ENCODE measurements at places on chromosomes 7 and 10.

DNA sequence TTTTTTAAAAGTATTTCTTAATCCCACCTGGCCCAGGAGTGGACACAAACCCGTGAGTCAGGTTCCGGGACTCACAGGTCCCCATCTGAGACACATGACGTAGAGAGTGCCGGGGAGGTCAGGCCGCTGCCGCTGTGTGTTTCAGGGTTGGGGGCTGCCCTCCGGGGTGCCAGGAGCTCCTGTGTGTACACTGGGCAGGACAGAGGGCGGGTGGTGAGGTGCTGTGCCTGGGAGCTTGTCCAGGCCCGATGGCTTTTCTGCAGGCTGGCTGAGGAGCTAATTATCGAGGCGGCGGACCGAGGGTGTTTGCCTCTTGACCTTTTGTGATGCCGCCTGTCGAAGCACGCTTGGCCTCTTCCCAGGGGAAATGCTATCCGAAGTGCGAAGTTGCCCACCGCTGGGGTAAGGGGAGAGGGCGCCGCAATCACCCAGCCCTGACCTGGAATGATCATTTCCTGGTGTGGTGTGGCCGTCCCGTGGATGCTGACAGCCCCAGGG is 42.1 kb downstream of the FOXL3 start:
- no peak for DNase-seq

DNA sequence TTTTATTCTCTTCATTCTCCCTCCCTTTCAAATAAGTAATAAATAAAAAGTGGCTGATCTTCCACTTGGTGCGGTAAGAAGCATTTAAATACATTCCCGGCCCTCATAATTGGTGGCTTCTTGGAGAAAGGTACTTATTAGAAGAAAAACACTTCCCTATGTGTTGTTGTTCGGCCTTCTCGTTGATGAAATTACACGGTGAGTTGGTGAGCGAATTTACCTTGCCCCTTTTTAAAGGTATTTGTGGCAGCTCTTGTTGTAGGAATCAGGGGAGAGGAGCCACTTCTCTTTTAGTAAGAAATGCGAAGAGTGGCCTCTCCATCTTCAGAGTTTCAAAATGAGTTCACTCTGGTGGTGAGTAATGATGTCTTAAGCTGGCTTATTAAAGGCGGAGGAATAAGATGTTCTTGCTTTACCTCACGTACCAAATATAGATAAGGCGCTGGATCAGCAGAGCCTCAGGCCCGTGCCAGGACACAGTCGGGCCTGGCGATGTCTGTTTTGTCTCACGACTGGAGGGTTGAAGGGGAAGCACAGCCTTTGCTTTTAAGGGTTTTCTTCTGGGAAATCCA is 135.9 kb downstream of the CUX1 start:
- DNase-seq: peak; percentile 71

- no peak for DNase-seq
Measured at GRCh38 chr10:103885617-103886016, 30.2 kb upstream of the SH3PXD2A start.

- no peak for DNase-seq
Measured at GRCh38 chr10:117168729-117169128, 28.6 kb upstream of the KCNK18 start.

DNA sequence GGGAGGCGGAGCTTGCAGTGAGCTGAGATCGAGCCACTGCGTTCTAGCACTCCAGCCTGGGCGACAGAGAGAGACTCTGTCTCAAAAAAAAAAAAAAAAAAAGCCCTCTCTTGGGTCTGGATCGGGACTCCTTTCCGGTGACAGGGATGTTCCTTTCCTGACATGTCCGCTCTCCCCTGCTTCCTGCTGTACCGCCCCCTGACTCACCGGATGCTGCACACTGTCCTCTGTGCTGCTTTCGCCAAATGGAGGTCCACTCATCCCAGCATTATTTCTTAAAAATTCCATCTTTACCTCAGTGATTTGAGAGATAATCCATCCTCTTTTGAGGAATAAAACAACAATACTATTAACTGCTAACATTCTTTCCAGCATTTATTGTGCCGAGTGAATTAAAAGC is 113.8 kb upstream of the EEPD1 start:
- no peak for DNase-seq

DNA sequence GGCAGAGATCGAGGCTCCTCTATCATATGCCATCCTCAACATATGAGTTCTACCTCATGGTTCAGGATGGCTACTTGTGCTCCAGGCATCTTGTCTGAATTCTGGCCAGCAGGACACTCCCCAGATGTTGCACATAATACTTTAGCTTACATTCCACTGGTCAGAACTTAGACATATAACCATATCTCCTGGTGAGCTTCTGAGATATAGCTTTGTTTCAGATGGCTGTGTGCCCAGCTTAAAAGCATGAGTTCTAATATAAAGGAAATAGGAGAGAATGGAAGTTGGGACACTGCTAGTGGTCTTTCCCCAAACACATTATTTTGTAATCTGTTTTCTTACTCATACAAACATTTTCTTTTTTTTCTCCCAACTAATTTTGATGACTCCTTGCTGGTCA is 50.8 kb upstream of the IFRD1 start:
- no peak for DNase-seq

GRCh38 chr10:74333174-74333573 is 182.2 kb downstream of the ADK start:
- no peak for DNase-seq

DNA sequence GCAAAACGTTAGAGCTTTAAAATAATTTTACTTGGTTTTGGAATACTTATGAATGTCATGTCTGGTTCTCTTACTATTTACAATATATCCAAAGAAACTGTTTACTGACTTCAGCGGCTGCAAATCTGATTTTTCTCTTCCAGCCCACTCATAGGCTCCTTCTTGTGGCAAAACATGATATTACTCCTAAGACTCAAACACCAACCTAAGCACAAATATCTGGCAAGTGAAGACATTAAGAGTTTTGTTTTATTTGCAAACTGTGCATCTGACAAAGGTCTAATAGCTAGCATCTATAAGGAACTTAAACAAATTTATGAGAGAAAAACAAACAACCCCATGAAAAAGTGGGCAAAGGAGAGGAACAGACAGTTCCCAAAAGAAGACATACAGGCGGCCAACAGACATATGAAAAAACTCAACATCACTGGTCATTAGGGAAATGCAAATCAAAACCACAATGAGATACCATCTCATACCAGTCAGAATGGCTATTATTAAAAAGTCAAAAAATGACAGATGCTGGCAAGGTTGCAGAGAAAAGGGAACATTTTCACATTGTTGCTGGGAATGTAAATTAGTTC is 20.3 kb upstream of the GJC3 start:
- no peak for DNase-seq

DNA sequence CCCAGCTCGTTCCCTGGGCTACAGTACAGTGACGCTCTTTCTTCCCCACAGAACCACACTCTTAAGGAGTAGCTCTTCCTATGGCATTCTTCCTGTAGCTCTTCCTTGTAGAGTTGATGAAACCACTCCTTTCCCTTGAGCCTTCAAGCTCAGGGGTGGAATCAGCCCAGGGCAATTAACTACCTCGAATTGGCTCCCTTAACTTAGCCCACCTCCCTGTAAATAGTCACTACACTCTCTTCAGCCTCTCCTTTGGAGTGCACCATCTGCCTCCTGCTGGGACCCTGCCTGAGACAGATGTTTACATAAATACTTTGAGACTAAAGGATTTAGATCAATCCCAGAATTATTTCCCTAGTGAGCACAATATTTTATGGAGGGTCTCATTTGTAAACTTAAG is 537.8 kb upstream of the AUTS2 start:
- DNase-seq: no peak

DNA sequence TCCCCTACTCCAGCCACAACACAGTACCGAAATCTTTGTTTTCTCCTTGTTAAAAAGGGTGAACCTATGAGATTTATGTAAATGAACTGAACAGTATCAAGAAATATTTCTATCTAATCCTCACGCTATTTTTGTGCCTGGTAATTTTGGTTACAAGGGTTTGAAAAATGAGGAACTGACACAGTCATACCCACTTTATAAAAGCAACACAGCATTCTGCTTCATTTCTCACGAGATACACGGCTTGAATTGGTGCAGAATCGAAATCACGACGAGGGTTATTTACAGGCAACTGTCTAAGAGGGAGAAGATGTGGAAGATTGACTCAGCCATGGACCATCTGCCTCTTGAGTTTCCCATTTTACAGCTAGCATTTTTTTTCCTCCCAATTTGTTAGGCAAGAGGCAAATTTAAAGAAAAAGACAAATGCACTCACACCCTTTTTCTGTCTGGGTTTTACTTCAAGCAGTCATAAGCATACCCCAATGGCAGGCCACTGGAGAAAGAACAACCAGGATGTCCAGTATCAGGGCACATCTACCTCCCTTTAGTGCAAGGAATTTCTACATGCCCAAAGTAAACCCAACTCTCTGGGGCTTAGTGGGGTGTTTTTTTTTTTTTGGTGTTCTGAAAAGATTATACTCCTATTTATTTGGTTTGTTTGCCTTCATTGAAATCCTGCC is 108.1 kb downstream of the ITGB8 start:
- DNase-seq: no peak

GRCh38 chr10:28920091-28920490 is 242.8 kb downstream of the BAMBI start:
- DNase-seq: no peak

GRCh38 chr10:30736685-30737232 is 107.2 kb upstream of the LYZL2 start:
- peak; percentile 96 for DNase-seq

DNA sequence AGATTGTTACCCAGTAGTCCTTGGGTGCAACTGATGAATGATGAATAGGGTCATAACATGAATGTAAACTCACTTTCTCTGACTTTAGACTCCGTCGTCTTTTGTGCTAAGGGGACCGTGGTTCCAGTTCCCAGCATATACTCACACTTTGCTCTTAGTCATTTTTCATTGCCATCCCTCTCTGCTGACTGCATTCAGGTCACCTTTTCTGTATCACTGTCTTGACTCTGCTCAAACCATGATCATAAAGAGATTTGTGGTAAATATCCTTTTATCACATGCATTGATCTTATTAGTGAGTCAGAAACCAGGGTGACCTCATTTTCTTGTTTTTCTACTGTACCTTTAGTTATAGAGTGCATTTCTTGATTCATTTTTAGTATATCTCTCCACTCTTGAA is 141.1 kb upstream of the AGR3 start:
- peak; percentile 82 for DNase-seq

DNA sequence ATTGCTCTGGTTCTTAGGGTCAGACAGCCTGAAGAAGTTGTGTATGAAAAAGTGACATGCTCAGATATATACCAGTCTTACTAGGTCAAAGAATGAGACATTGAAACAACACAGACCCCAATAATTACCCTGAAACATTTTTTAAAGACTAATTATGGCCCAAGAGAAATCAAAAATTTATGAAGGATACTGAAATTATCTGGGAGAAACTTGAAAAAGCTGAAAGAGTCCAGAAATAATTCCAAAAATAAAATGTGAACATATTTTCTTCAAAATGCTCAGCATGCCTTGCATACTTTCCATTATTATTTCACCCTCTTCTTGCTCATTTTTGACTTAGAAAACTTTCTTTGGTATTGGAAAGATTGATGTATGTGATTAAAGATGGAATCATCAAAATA is 198.9 kb upstream of the CCDC6 start:
- DNase-seq: no peak

GRCh38 chr7:139645572-139646523 is 122.4 kb downstream of the CLEC2L start:
- DNase-seq: peak; percentile 86

GRCh38 chr7:22202141-22202540 is 154.8 kb downstream of the RAPGEF5 start:
- no peak for DNase-seq
